CD4-positive, alpha-beta memory T cell (primary cell): ENCODE measurements at places on chromosomes 3 and 15. TPM values are rescaled to one million over a fixed set of nuclear protein-coding genes. Genes with fewer than 3 reads are reported as not detected.

GRCh38 chr3:36548712-36549111, 168.4 kb downstream of the STAC start:
- H3K36me3 ChIP-seq: no peaks in the 10 kb centered on the region
- no peak for DNase-seq
- no peak overlapping the region for H3K4me3 ChIP-seq
- no peaks in the 10 kb centered on the region for H3K27me3 ChIP-seq
- no peak overlapping the region for H3K27ac ChIP-seq

DNA sequence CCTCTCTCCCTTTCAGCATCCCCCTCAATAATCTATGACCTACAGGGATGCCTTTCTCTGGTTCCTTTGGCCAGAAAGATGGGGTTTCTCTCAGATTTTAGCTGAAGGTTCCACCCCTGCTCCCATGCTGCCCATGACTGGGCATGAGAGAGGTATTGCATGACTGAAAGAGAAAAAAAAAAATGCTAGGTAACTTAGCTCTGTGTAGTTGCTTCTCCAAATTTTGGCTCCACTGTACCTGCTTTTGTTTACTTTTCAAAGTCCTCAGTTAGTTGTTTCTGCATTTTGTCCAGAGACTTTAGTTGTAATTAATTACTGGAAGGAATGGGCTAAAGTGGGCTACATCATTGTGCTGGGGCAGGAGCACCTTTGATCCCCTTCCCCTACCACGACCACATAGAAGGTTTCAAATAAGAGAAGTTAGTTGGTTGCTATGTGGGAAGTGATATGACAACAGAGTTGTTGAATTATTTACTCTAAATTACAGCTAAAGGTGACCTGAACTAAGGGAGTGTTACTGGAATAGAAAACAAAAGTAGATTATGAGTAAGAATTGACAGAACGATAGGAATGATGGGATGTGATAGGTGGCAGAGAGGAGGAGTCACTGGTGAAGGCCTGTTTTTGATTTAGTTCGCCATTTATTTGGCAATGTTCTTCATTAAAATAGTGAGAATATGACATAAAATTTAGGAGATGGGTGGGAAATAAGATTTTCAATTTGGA, 605.4 kb upstream of the NR2F2 start:
- no peak for DNase-seq
- H3K27me3 ChIP-seq: no peaks in the 10 kb centered on the region
- no peak overlapping the region for H3K27ac ChIP-seq
- no peak overlapping the region for H3K4me3 ChIP-seq
- no peaks in the 10 kb centered on the region for H3K4me1 ChIP-seq

Gene CPN2
- total RNA-seq: not detected

Gene LYZL4
- total RNA-seq: not detected

DNA sequence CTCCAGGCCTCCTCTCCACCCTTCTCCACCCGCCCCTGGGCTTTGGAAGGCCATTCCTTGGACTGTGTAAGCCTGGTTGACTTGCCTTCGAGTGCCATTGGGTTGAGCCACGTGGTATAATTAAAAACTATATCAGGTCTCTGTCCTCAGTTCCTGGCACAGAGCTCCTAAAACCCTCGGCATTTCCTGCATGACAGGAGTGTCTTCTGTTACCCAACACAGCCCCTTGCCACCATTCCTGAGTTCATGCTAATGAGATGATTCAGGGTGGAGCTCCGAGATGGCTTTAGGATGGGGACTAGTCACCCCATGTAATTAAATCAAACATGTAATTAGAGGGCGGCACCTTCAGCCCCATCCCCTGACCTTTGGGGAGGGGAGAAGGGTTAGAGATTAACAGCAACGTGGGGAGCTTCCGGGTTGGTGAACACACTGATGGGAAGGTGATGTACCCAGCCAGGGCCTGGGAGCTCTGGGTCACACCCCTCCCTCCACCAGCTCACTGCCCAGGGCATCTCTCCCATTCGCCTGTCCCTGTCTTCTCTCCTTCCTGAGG, 256.4 kb downstream of the FAM43A start:
- no peaks in the 10 kb centered on the region for H3K4me1 ChIP-seq
- no peak for DNase-seq
- H3K4me3 ChIP-seq: no peak overlapping the region
- no peaks in the 10 kb centered on the region for H3K27me3 ChIP-seq

- no peaks in the 10 kb centered on the region for H3K4me1 ChIP-seq
- no peak for DNase-seq
- no peaks in the 10 kb centered on the region for H3K27me3 ChIP-seq
- no peak overlapping the region for H3K27ac ChIP-seq
- H3K36me3 ChIP-seq: no peaks in the 10 kb centered on the region
Measured at GRCh38 chr3:144879701-144880100, 908.1 kb downstream of the DIPK2A start.

DNA sequence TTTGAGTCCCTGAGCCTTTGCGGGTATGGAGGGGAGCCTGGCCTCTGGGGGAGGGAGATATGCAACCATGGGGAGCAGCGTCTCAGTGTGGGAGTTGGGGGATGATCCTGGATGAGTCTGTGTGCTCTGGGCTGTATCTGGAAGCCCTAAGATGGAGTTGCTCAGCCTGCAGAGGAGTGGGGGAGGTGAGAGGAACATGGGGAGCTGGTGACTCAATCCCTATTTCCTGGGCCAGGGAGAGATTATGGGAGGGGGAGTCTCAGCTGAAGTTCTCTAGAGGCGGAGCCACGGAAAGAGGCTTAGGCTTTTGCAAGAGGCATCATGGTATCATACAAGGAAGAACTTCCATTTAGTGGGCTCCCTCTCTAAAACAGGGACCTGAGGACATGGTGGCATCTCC, 59.5 kb upstream of the TMEM115 start:
- no peaks in the 10 kb centered on the region for H3K36me3 ChIP-seq
- H3K27ac ChIP-seq: no peak overlapping the region
- H3K4me3 ChIP-seq: no peak overlapping the region
- DNase-seq: no peak
- no peaks in the 10 kb centered on the region for H3K4me1 ChIP-seq

DNA sequence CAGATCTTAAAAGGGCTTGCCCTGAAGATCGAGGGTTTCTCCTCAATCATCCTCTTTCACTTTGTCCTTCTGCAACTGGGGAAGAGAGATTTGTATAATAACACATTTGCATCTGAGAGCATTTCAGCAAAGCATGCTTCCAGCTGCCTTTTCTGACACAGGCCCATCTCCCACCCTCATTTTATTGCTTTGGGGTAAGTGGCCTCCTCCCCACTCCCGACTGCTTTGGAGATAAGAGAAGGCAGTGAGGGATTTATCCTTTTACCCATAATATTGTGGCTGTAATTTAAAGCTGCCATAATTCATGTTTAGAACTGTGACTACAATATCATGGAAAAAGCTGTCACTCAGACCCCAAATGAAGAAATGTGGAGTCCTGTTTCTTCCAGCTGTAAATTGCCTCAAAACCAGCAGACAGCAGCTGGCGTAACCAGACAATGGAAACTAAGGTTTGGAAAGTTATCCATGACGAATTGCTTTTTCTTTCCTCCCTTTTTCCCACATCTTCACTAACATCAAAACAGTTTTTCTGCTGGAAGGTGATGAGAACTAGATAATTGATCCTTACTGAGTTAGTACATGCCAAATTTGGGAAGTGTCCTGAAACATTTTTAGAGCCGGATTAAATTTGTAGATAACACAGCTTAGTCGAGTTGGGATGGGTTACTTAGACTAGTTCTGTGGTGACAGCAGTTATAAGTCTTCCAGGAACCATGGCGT, 104.2 kb upstream of the PFN2 start:
- no peaks in the 10 kb centered on the region for H3K36me3 ChIP-seq
- H3K4me3 ChIP-seq: no peak overlapping the region
- no peak for DNase-seq

Gene LRRC49
- total RNA-seq: 0.20 TPM

- H3K4me3 ChIP-seq: no peak overlapping the region
- DNase-seq: no peak
Measured at GRCh38 chr3:67416703-67417102, 237.7 kb downstream of the SUCLG2 start.

DNA sequence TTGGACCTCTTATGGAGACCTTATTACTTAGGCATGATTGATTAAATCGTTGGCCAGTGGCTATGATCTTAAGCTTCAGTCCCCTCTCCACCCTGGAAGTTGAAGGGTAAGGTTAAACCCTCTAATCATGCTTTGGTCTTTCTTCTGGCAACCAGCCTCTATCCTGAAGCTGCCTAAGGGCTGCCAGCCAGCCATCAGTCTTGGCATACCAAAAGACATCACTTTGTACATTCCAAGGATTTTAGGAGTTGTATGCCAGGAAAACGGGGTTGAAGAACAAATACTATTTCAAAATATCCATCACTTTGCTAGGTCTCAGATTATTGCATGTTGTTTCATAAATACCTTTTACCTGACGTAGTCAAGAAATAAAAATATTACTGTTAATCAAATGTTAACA, 28.9 kb downstream of the UBE2E2 start:
- DNase-seq: no peak
- H3K4me1 ChIP-seq: no peaks in the 10 kb centered on the region
- H3K4me3 ChIP-seq: no peak overlapping the region
- H3K36me3 ChIP-seq: no peaks in the 10 kb centered on the region
- H3K27ac ChIP-seq: no peak overlapping the region
- no peaks in the 10 kb centered on the region for H3K27me3 ChIP-seq

Gene GOLGA8T
- 0.72 TPM for total RNA-seq

Gene CEMIP
- total RNA-seq: 0.17 TPM

GRCh38 chr3:192685801-192686200, 41.5 kb downstream of the FGF12 start:
- H3K4me1 ChIP-seq: no peaks in the 10 kb centered on the region
- no peak overlapping the region for H3K4me3 ChIP-seq
- H3K27me3 ChIP-seq: no peaks in the 10 kb centered on the region
- H3K27ac ChIP-seq: no peak overlapping the region

DNA sequence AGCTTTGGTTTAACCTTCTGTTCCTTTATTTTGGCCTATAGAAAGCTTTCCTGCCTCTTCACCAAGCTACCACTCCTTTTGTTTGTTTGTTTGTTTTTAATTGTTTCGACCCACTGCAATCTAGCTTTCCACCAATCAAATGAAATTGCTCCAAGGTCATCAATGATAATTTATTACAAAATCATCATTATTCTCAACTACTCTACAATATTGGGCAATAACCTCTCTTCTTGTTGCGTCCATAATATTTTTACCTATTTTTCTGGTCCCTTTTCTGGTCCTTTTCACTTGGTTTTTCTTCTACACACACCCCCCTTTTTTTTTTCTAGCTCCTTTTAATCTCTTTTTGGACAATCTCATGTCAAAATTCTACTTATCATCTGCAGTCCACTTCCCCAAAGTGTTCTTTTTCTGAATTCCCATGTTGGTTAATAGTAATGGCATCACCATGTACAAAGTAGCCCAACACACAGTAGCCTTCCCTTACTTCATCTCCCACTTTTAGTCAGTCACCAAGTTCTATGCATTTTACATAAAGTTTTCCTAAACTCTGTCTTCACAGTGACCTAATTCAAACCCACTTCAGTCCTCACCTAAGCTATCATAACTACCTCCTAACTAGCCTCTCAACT, 11.0 kb upstream of the ANKRD28 start:
- H3K4me3 ChIP-seq: no peak overlapping the region
- no peaks in the 10 kb centered on the region for H3K27me3 ChIP-seq
- no peaks in the 10 kb centered on the region for H3K36me3 ChIP-seq
- DNase-seq: no peak
- H3K27ac ChIP-seq: no peak overlapping the region

- no peak overlapping the region for H3K4me3 ChIP-seq
- H3K27ac ChIP-seq: no peak overlapping the region
- DNase-seq: no peak
- peaks cover 8% of the 10 kb centered on the region for H3K4me1 ChIP-seq
- H3K36me3 ChIP-seq: no peaks in the 10 kb centered on the region
Measured at GRCh38 chr3:71528816-71529215, 54.7 kb downstream of the FOXP1 start.

Gene NLGN1
- not detected for total RNA-seq

DNA sequence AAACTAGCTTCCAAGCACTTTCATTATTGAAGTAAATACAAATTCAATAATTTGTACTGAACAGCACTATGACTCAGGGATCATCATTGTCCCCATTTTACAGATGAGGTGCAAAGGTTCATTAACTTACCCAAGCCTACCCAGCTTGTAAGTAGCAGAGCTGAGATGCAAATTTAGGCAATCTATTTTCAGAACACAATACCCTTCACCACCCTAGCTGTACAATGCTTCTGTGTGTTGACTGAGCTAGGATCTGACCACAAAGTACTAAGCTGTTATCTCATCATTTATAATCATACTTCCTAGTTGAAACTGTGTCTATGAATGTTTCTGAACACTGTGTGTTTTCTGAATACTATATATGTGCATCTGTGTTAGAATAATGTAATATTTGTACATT, 3.2 kb upstream of the ILDR1 start:
- H3K36me3 ChIP-seq: no peaks in the 10 kb centered on the region
- no peak overlapping the region for H3K27ac ChIP-seq
- no peak for DNase-seq
- no peak overlapping the region for H3K4me3 ChIP-seq
- H3K4me1 ChIP-seq: no peaks in the 10 kb centered on the region

DNA sequence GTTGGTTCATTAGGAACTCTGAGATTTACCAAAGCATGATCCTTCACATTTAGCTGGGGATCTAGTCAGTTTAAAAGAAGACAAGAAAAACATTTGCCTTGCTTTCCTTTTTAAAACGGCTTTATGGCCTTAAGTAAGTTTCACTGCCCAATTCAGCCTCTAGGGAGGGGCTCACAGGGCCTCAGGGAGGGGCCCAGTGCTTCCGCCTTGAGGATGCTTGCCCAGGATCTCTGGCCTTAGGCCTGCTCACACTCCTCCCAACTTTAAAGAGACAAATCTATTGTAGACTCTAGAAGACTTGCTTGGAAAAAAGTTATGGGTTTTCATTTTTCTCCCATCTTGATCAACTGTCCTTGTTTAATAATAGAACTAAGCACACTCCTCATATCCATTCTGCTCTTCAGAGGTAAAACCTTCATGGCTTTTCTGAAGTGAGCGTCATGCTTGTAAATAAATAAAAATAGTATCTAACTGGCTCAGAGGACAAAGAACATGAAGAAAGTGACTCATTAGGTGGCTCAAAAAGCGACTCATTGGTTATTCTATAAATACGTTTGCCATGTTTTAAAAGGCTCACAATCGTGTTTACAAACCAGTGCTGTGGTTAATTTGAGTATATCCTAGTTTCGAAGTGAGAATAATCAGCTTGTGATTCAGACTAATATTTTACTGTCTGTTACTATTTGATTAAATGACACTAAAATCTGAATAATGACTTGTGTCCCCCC, 13.7 kb downstream of the PDHB start:
- no peak for DNase-seq
- no peaks in the 10 kb centered on the region for H3K27me3 ChIP-seq
- no peak overlapping the region for H3K27ac ChIP-seq
- H3K4me3 ChIP-seq: no peak overlapping the region
- peaks cover 15% of the 10 kb centered on the region for H3K36me3 ChIP-seq
- H3K4me1 ChIP-seq: no peaks in the 10 kb centered on the region

Gene PYGO1
- not detected for total RNA-seq

DNA sequence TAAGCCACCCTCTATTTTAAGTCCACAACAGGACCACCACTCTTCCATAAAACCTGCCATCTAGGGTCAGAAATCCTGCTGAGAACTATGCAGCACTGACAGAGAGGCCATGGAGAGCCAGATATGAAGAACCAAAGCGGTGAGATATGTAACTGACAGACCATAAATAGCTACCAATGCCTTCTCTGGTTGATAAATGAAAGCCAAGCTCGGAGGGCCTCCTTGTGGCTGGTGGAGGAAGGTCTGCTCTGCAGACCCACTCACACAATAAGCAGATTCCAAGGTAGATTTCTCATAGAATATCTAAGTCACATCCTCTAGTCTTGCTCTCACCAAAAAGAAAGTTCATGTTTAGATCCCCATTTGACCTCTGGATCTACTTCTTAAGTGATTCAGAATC, 38.9 kb downstream of the RYK start:
- H3K36me3 ChIP-seq: peaks cover 16% of the 10 kb centered on the region
- no peak overlapping the region for H3K27ac ChIP-seq
- DNase-seq: no peak
